ENCODE measurements at places on chromosomes 2 and 18.

GRCh38 chr18:13395577-13395976 is 177.0 kb downstream of the LDLRAD4 start:
- DNase-seq = no peak

DNA sequence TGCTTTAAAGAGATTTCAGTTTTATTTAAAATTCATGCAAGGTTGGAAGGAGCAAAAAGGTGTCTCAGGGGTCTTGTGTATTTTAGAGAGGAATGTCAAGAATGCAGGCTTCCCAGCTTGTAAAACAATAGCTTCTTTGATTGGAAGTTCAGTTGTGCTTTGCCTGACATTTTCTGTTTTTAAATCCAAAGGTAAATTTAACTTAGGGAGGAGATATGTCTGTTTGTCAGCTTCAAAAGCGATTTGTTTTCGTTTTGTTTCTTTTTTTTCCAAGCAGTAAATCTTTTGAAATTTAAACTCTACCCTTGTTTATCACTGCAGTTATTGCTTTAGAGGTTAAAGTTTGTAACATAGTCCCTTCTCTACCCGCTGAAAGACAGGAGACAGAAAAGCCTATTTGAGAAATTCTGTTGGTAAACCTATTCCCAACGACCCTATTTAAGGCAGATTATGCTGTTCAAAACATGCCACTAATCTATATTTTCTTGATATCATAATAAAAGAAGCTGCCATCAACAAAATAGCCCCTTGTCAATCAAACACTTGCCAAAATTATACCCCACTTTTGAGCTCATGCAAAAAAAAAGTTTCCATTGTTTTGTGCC is 639.6 kb downstream of the IRS1 start:
- DNase-seq = no peak

DNA sequence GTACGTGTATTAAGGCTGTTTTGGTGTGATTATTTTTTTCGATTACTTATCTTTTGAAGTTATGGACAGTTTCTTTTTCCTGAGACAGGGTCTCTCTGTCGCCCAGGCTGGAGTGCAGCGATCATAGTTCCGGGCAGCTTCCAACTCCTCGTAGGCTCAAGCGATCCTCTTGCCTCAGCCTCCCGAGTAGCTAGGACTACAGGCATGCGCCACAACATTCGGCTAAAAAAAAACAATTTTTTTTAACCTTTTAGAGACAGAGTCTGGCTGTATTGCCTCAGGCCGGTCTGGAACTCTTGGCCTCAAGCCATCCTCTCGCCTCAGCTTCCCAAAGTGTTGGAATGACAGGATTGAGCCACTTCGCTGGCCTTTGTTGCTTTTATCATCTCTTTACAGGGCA is 945 bp downstream of the HAT1 start:
- DNase-seq = no peak

- DNase-seq = no peak
Measured at GRCh38 chr2:19787134-19787533, 114.6 kb downstream of the TTC32 start.

- no peak for DNase-seq
Measured at GRCh38 chr2:97891611-97892010, 104.1 kb downstream of the TMEM131 start.

- DNase-seq = peak; percentile 60
Measured at GRCh38 chr2:161136696-161137324, 23.4 kb upstream of the TANK start.

DNA sequence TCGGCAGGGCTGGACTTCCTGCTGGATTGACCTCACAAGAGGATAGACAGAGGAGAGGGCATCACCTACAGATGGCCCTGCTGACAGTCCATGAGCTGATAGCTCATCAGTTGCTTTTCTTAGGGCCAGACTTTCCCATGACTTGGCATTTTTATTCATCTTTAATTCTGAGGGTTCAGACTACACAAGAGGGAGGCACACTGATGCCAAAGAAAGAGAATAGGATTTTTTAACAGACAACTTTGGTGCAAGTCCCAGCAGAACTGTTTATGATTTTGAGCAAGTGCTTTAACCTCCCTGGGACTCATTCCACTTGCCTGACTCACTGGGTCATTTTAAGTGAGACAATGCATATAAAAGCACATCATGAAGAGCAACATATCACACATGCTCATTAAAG is 299.2 kb downstream of the INSIG2 start:
- DNase-seq = no peak

DNA sequence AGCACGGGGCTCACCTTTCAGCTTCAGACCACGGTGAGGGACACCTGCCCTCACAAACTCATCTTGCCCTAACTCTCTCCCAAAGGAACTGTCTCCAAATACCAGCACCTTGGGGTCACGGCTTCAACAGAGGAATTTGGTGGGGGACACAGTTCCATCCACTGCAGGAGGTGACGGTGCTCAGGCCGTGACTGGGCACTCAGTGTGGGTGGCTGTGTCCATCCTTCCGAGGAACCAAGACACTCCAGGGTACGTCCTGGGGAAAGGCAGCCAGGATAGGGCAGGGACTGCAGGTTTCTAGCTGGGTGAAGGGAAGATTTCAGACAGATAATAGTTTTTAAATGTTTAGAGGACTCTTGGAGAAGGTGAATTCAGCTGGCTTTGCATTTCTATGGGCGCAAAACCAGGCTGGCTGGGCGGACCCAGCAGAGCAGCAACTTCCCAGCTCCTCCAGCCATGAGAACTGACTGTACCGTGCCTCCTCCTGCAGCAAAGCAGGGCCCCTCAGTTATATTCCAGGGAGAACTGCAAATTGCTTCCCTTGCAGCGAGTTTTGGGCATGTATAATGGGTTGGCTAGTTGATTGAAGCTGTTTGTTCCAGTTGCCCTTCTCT is 23.9 kb upstream of the ALLC start:
- no peak for DNase-seq

DNA sequence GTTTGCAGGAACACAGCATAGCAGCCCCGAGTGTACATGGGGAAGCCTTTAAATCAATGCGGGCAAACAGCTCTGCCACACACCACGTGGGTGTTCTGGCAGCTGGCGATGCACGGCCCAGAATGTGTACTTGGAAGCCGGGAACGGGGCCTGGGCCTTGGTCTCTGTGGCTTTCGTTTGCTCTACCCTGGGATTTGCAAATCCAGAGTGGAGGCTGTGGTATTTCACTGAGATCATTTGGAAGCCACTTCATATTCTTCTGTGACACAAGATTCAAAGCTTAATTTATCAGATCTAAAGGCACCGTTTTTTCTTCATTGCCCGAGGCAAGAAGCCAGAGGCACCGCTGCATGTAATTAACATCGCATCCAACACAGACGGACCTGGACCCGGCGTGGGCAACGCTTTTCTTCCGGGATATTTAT is 246.3 kb upstream of the MYT1L start:
- no peak for DNase-seq

- no peak for DNase-seq
Measured at GRCh38 chr18:53649621-53650020, 574.8 kb downstream of the MBD2 start.

DNA sequence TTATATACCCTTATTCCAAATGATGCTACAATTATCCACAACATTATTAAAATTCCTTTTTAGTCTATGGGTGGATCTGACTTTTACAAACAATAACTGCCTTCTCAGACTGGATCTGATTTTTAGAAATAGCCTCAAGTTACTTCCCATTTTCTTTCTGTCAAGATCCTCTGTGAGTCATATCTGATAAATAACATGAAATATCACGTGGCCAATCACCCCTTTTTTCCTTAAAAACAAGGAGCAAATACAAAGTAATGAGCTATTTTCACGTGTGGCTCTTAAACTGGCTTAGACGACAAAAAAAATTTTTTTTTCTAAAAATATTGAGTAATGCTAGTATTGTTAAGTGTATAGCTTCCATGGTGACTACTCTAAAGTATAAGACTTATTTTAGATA is 6.7 kb downstream of the PELI1 start:
- no peak for DNase-seq

DNA sequence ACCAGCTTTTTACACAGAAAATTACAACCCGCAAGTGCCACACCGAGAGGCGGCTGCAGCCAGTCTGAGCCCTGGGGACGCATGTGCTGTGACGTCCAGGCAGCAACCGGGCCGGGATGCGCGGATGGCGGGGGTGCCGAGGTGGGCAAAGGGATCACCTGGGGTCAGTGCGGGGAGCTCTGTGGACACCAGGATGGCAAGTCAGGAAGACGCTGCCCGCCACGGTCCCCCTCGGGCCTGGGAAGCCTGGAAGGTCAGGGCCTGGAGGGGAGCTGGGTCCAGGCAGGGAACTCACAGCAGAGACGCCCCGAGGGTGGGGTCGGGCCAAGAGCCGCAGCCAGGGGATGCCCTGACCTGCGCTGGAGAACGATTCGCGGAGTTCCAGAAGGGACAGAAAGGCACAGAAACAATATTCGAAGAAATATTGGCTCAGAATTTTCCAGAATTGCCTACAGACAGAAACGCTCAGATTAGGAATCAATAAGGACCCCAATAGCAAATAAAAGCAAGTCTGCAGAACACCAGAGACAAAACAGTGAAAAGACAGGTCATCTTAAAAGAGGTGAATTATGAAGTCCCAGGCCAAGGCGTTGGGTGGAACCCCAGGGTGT is 11.7 kb upstream of the KIF1A start:
- no peak for DNase-seq

GRCh38 chr2:63862806-63863205 is 21.1 kb downstream of the UGP2 start:
- DNase-seq = no peak

- peak; percentile 52 for DNase-seq
Measured at GRCh38 chr2:30422444-30423040, 24.5 kb upstream of the LCLAT1 start.
